ENCODE measurements at places on chromosomes 13 and 19. TPM values are rescaled to one million over a fixed set of nuclear protein-coding genes. Genes with fewer than 3 reads are reported as not detected.
A peak's percentile ranks its signal among the peaks of the same experiment; 100 is the strongest.

Gene ERICH4
- total RNA-seq = not detected

Gene ZNF99
- total RNA-seq = not detected

Gene RDH8
- total RNA-seq = not detected

Gene CEACAM7
- not detected for total RNA-seq

Gene RASIP1
- 0.31 TPM for total RNA-seq

Gene CEACAM6
- not detected for total RNA-seq

Gene CEACAM3
- total RNA-seq = not detected

Gene IRS2
- 25.8 TPM for total RNA-seq

Gene ADAT3
- 3.2 TPM for total RNA-seq

DNA sequence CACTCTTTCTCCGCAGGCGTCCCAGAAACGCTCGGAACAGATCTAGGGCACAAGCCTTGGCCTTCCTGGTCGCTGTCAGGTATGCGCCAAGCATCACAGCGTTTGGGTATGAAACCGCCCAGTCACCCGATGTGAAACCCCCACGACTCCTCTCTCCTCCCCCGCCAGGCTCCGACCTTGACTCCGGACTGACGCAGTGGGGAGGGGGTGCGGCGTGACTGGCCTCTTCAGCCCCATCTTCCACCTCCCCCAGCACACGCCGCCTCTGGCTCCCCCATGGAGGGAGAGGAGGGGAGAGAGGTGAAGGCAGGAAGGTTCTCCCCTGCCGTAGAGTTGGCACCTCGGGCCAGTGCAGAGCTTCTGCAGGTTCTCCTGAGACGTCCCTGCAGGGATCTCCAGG is 22.0 kb upstream of the ARHGEF7 start:
- no peak for DNase-seq
- H3K36me3 ChIP-seq = peaks cover 1% of the 10 kb centered on the region
- H3K4me3 ChIP-seq = no peak overlapping the region
- H3K27ac ChIP-seq = no peak overlapping the region
- no peaks in the 10 kb centered on the region for H3K4me1 ChIP-seq
- peaks cover 47% of the 10 kb centered on the region for H3K27me3 ChIP-seq

DNA sequence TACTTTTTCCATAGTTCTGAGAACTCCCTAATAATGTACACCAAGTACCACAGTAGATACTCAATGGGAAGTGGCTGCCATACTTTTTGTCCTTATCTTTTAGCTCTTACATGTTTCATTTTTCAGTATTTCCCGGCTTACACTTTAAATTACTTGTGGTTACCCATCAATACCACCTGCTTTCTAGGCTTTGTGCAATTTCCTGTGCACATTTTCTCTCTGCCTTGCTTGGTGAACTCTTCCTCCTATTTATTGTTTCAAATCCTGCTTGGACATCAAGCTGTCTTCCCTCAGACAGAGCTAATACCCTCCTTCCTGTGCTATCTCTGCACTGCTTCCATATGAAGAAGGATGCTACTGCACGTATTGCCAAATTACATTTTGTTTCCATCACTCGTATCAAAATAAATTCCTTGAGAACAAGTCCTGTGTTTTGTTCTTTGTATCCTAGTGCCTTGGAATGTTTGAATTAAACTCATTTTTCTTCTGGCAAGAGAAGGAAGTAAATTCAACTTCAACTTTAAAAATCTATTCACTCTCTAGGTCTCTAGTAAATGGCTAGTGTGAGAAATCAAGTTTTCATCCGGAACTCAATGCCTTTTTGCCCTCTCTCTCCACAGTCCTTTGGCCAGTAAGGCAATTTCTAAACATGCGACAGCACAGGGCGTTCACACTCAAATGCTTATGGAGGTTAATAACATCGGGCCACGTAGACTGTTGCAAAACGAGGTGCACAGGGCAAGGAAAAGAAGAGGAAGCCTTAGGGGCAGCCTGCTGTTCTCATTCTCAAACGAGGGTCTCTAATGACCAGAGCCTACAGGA is 5.6 kb downstream of the ZAR1L start:
- no peaks in the 10 kb centered on the region for H3K36me3 ChIP-seq
- DNase-seq = no peak

GRCh38 chr19:57267291-57267690 is 13.0 kb upstream of the ZNF460 start:
- no peak for DNase-seq
- H3K36me3 ChIP-seq = peaks cover 5% of the 10 kb centered on the region
- H3K4me1 ChIP-seq = peaks cover 8% of the 10 kb centered on the region
- no peak overlapping the region for H3K27ac ChIP-seq
- H3K4me3 ChIP-seq = no peak overlapping the region

DNA sequence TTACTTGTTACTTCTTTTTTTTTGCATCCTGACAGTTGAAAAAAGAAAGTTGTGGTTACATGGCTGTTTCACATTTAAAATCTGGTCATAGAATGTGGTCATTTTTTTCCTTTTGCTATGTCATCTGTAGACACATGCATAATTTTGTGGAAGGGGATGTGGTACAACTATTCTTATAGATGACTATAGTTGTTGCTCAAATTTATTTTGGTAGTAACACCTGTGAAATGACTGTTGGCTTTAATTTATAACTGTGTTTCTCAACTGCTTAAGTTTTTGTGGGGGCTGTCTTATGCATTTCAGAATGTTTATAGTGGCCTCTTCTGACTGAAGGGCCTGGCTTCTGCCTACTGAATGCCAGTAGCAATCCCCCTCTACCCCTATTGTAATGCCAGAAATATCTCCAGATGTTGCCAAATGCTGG is 130.5 kb downstream of the PAN3 start:
- peaks cover 14% of the 10 kb centered on the region for H3K36me3 ChIP-seq
- no peak overlapping the region for H3K4me3 ChIP-seq
- DNase-seq = no peak
- no peak overlapping the region for H3K27ac ChIP-seq
- H3K4me1 ChIP-seq = no peaks in the 10 kb centered on the region
- H3K27me3 ChIP-seq = no peaks in the 10 kb centered on the region

GRCh38 chr13:74865656-74866055 is 616.3 kb downstream of the TBC1D4 start:
- DNase-seq = no peak
- H3K4me3 ChIP-seq = no peak overlapping the region
- H3K27ac ChIP-seq = no peak overlapping the region

GRCh38 chr13:64684685-64685431 is 2545.3 kb downstream of the PCDH9 start:
- no peak overlapping the region for H3K27ac ChIP-seq
- DNase-seq = no peak
- no peaks in the 10 kb centered on the region for H3K27me3 ChIP-seq

DNA sequence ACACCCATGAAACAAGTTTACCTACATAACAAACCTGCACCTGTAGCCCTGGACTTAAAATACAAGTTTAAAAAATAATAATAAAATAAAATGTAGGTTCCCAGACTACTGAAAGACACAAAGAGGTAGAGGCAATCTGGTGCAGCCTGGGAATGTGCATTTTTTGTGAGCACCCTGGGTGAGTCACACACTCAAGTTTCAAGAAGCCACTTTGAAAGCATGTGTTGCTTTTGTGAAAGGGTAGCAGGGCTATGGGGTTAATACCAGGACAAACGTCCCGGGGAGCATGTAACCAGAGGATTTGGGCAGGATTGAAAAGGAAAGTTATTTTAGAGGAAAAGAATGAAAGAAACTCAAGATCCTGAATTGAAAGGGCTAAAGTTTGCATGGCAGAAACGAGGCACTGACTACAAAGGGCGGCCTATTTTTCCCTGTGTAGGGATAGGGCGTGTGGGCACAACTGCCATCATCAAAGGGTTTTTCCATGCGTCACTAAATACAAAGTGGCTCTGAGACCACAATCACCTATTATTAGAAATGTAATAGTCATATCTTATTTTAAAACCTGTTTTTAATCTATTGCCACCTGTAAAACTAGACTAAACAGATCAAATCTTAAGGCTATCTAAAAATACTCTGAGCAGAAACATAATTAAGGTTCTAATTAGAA is 314.9 kb downstream of the COG6 start:
- no peaks in the 10 kb centered on the region for H3K36me3 ChIP-seq
- no peak for DNase-seq

DNA sequence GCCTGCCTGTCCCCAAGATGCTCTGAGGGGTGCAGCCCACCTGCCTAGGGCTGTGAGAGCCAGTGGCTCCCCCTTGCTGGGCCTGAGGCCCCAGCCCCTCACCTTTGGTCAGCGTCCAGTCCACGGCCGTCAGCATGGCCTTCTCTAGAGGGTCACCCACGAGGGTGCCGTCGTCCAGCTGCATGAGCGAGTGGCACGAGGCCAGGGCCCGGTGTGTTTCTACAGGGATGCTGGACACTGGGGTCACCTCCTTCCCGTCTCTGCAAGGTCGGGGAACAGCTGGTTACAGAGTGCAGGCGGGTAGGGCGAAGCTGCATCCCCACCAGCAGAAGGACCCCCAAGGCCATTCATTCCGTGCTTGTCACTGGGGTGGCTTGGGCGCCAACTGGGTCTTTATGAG is 9.0 kb downstream of the ATP13A1 start:
- H3K27me3 ChIP-seq = no peaks in the 10 kb centered on the region
- no peaks in the 10 kb centered on the region for H3K4me1 ChIP-seq
- no peak overlapping the region for H3K4me3 ChIP-seq
- no peak for DNase-seq
- H3K27ac ChIP-seq = no peak overlapping the region
- peaks cover 29% of the 10 kb centered on the region for H3K36me3 ChIP-seq

DNA sequence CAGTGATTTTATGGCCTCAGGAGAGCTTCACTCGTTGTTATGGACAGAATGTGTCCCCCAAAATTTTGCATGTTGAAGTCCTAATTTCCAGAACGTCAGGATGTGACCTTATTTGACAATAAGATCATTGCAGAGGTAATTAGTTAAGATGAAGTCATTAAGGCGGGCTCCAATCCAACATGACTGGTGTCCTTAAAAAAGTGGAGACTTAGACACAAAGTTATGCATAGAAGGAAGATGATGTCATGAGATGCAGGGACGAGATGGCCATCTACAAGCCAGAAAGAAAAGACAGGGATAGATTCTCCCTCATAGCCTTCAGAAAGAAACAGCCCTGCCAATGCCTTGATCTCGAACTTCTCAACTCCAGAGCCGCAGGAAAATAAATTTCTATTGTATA is 25.8 kb upstream of the SPATA13 start:
- peaks cover 4% of the 10 kb centered on the region for H3K27me3 ChIP-seq
- no peak for DNase-seq
- H3K27ac ChIP-seq = no peak overlapping the region
- no peak overlapping the region for H3K4me3 ChIP-seq

GRCh38 chr19:18700501-18701249 is 17.2 kb downstream of the CRTC1 start:
- peaks cover 16% of the 10 kb centered on the region for H3K4me1 ChIP-seq
- no peak overlapping the region for H3K27ac ChIP-seq
- H3K36me3 ChIP-seq = no peaks in the 10 kb centered on the region
- no peak for DNase-seq
- H3K4me3 ChIP-seq = peak overlapping the region; percentile 57

DNA sequence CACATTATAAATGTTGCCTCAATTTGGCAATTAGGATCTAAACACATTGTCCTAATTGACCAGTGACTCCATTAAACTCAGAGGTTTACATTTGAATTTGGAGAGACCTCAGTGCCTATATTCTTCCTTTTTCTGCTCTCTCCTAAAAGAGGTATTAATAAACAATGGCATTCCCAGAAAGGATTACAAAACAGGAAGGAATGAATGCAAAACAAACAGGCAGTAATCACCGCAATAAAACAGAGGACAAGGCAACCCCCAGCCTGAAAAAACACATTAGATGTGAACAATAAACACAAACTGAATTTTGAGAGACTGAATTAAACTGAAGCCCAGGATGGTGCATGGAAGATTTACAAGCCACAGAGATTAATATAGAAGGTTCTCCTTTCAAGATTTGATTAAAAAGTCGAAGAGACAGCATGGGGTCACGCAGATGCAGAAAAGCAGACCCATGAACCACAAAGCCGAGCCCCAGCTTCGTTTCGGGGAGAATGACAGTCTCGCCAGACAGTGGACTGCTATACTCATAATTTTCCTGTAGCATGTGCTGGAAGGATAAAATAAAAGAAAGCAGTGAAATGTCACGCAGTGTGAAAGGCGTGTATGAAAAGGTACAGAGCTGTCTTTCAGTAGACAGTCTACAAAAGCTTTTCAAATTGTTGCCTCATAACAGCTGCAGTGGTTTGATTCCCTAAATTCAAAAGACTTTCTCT is 503.0 kb downstream of the LIG4 start:
- no peaks in the 10 kb centered on the region for H3K27me3 ChIP-seq
- DNase-seq = no peak

DNA sequence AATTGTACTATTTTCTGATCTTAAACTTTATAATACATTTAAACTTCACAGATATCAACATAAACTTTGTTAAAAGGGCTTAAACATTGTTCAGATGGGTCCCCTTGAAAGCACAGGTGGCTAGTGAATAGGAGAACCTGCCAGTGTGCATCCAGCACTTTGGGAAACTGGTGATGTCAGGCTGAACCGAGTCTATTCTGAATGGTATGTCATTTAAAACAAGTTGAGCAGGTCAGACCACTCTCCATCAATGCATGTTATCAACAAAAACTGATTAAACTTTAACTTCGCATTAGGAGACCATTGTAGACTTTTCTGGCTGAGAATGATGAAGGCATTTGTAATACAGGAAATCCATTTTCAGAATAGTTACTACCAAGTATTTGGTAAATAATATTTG is 50.1 kb upstream of the FREM2 start:
- DNase-seq = no peak
- no peak overlapping the region for H3K27ac ChIP-seq
- H3K36me3 ChIP-seq = no peaks in the 10 kb centered on the region
- no peaks in the 10 kb centered on the region for H3K27me3 ChIP-seq

DNA sequence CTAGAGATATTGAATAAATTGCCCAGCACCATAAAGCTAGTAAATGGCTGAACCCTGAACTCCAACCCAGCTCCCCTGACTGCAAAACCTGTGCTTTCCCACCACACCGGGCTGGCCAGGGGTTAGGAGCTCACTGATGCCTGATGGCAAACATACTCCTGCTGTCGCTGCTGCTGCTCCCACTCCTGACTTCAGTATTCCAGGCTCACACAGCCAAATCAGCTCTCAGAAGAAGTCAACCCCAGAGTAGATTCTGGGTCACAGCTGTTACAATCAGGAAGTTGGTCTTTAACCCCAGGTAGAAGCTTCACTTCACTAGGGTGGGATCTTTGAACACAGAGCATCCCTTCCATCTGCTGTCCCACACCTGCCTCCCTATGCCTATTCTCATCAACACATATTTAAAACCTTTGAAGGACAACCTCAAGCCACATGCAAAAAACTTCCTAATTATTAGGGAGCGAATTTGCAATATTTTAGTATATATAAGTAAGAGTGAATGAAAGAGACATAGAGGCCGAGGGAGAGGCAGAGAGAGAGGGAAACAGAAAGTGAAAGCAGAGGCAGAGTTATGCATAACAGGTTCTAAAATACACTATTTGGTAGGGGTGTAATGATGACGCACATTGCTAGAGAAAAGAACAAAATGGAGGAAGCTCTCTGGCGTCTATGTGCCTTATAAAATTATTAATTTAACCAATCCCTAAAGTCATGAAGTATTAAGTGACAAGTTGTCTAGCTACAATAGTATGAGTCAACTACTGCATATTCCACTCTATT is 99.4 kb upstream of the SERP2 start:
- no peak overlapping the region for H3K27ac ChIP-seq
- H3K36me3 ChIP-seq = no peaks in the 10 kb centered on the region
- H3K4me1 ChIP-seq = peaks cover 46% of the 10 kb centered on the region
- no peaks in the 10 kb centered on the region for H3K27me3 ChIP-seq

Data from chondrocyte (in vitro differentiated cells).